ENCODE measurements at places on chromosomes 2 and 18.

DNA sequence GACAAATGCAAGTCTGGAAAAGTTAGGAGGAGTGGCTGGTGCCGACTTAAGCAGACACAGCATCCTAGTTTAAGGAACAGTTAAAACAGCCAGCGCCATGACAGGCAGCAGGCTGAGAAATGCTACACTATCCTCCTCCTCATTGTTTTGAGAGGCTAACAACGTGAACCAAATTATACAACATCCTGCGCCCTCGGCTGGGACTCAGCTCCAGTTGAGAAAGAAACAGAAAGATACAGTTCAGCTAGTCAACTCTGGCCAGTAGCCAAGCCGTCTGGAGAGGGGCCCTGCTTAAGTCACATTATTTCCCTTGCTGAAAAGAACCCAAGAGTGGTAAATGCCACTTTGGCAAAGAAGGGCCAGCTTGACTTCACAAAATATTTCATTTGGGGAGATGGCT lies 90.2 kb downstream of the BCL11A start:
- no peak for DNase-seq

GRCh38 chr18:54296062-54296461 lies 26.7 kb downstream of the POLI start:
- DNase-seq, result no peak

- no peak for DNase-seq
Measured at GRCh38 chr2:10490806-10491291, 42.7 kb upstream of the ODC1 start.

DNA sequence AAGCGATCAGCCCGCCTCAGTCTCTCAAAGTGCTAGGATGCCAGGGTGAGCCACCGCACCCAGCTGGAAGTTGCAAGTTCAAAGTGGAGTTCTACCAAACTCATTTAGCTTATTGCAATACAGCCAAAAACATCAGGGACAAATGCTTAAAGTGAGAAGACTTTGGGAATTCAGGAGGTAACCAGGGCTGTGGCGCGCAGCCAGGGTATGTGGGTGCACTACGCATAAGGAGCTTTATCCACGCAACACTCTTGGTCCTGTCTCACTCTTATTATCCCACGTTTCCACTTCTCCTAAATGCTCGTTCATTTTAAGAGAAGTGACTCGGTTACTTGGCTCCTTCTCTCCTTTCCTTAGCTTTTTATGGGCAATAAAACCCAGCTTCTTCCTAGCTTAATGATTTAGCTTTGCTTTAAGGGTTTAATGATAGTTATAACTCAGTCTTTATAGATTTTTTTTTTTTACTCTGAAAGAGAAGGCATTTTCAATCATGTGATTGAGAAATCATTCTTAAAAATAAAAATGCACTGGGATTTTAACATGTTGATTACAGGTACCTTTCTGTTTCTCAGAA lies 199.8 kb downstream of the KCNE4 start:
- no peak for DNase-seq

GRCh38 chr18:67260841-67261240 lies 255.7 kb downstream of the DSEL start:
- no peak for DNase-seq

GRCh38 chr2:240648155-240648649 lies 22.9 kb downstream of the GPR35 start:
- DNase-seq, result no peak

DNA sequence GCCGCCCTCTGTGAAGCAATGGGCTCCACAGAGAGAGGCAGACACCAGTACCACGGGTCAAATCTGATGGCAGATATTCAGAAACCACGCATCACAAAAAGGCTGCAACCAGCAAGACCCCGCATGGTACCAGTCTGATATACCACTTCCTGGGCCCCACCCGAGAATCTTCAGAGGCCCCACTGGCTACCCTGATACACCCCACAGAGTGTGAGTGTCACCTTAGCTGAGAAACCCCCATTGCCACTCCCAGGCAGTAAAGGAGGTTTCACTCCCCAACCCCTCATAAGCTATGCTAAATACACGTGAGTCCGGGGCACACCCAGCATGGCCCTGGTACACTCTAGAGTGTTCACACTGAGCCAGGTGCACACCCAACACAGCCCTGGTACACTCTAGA lies 160.0 kb downstream of the EIPR1 start:
- DNase-seq, result no peak

DNA sequence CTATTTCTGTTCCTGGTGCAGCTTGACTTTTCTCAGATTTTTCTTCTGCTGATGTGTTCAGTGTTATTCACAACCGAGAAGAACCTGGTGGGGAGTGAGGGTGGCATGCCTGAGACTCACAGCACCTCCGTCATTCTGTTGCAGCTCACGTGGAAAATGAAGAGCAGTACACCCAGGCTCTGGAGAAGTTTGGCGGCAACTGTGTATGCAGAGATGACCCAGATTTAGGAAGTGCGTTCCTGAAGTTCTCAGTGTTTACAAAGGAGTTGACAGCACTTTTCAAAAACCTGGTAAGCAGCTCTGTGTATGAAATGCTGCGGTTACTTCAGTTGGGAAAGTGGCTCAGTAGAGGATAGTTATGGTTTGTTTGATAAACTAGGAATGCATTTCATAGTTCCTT lies 90.5 kb downstream of the ASAP2 start:
- DNase-seq, result no peak

- no peak for DNase-seq
Measured at GRCh38 chr18:58570360-58571064, 58.4 kb downstream of the ALPK2 start.

DNA sequence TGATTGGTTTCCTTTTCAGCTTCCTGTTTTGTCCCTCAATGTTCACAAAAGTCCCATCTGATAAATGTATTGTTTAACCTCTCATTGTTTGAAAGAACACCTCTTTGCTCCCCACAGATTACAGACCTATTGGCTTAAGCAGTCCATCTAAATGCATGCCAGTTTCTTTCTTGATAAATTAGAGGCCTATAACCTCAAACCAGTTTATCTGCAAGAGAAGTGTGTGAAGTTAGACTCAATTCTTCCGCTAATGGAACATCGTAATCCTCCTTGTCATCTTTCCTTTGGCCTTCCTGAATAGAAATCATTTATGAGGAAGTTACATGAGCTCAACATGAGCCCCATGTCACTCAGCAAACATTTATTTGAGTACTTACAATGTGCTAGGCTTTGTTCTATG lies 74.0 kb downstream of the FRZB start:
- no peak for DNase-seq

DNA sequence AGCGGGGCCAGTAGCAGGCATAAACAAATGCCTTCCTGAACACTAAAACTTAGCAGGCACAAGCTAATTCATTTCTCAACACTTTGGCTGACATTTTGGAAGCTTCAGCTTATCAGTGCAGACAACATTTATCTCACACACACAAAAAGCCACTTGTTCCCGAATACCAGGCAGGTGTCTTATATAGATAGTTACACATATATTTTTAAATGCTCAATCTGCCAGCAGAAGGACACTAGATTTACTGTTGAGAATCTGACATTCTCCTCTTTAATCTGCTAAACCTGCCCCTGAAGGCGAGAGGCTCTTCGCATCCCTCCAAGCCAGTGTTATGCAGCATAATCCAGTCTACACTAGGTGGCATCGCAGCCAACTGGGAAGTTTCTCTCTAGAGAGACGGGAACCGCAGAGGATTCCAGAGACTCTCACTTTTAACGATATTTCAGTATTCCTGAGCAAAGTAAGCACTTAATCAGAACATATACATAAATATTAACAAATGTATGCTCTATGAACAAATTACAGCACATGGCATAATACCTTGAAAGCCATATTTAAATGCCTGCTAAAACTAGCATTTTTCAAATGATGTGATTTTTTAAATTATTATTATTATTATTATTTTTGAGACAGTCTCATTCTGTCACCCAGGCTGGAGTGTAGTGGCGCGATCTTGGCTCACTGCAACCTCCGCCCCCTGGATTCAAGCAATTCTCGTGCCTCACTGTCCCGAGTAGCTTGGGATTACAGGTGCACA lies 90.2 kb upstream of the SCG2 start:
- DNase-seq, result no peak

DNA sequence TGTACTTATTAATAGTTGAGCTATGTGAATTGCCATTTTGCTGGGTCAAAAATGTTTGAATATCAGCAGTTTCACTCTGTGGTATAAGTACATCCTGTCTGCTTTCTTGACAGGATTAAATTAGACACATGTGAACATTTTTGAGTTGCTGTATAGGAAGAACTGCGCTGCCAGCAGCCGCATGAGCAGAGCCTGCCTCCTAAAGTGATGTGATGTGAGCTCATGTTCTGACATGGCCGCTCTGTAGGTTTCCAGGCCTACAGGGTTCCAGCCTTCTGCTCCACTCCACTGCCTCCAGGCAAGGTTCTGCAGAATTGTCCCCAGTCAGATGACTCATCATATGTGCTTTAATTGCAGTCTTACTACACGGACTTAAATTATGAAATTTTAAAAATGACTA lies 119.7 kb upstream of the NFATC1 start:
- no peak for DNase-seq

DNA sequence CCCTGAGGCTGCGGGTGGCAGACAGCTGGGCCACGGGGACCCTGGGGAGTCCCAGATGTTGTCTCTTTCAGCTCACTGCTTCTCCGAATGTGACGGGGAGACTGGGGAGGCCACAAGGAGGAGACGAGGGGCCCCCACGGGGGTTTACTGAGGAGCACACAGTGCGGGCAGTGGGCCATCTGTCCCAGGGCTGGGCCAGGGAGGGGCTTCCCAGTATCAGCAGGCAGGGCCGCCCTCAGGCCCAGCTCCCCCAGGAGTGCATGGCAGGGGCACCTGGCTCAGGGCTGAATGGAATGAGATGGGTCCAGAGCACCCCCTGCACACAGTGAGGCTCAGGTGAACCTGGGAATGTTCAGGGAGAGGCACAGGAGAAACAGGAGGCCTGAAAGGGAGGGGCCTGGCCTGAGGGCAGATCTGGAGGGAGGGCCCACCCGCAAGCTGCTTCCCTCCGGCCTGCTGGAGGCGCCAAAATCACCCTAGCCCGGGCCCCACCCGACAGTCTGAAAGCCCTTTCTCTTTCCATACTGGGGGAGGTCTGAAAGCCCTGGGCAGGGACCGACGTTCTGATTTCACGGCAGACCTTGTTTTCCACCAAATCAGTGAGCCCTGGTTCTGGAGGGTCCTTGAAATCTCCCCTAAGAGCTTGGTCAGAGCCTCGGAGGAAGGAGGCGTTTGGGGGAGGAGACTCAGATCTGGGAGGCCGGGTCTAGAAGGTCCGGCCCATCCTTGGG lies 35.5 kb upstream of the PTMA start:
- DNase-seq, result no peak

DNA sequence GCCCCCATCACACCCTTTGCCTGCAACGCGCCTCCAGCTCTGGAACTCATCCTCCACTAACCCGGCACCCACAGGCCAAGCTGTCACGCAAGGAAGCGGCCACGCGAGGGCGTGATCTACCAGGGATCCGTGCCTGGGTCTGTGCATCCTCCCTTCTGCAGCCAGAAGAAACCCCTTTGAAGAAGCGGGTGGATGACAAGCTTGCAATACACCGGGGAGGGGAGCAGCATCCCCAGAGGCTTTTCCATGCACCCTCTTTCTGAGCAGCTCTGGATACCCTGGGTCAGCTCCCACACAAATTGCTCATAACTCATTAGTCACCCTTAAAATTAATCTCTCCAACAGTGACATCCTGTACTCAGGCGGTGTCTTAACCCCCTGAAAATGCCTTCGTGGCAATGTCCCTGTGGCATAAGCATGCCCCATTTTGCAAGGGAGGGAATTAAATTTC lies 47.6 kb downstream of the PDCL3 start:
- peak; percentile 59 for DNase-seq

- DNase-seq, result no peak
Measured at GRCh38 chr18:36298126-36298741, 721 bp downstream of the FHOD3 start.

GRCh38 chr2:46385786-46386577 lies 88.8 kb downstream of the EPAS1 start:
- no peak for DNase-seq

DNA sequence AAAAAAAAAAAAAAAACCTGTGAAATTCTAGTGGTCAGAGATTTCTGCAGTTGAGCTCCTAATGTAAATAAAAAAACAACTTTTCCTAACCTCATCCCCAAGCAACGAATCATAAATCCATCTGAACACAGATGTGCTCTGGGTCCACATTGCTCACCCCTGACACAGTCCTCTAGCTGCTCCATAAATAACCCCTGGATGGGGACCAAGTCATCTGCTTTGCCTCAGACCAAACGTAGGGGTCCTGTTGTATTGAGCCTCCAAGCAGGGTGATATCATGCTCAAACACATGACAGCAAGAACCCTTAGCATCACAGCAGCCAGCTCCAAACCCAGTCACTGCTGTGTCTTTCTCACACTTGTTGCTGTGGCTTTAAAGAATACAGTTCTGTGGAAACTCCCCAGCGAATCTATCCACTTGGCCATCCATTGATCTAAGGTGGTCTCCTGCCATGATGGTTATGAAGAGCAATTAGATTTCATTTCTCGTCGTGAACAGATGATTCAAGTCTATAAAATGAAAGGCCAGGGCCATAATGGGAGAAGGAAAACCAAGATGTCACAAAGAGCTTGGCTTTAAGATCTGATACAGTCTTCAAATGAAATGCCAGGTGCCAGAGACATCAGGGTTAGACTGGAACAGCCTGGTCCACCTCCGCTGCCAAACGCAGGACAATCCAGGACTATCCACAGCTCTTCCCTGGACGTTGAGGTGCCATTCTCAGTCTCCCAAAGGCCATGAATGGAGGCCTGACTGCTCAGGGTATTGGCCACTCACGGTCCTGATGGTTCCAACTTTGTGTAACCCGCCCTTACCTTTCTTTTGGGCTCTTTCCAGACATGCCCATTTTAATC lies 39.0 kb downstream of the TBC1D8 start:
- DNase-seq, result no peak

DNA sequence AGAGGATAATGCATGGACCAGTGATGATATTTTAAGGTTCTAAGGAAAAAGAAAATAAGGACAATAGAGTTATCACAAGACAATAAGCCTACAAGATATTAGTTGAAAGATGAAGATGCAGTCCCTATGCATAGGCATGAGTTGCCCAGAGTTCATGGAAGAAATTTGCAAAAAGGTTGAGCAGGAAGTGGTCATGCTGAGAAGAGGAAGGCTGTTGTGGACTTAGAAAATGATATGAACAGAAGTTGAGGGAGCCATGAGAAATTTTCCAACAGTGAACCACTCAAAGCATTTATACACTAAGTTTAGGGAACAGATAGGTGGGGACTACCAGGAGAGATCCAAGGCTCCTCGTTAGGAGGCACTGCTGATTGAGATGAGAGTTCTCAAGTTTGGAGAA lies 3.5 kb downstream of the OSBPL6 start:
- no peak for DNase-seq

DNA sequence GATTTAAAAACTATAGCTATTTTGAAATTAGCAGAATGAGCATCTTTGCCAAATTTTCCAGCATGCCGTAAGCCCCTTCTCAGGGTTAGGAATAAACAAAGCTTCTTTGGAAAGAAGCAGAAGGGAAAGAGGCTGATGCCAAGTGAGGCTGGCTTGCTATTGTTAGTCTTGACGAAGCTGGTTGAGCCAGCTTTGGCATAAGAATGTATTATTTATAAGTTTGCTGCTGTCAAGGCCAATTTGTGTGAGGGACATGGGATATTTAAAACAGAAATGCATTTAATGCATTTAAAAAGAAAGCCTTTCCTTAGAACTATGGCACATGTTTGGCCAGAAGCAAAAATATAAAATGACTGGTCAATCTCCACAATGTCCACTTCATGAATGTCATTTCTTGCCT lies 52.5 kb upstream of the TTN start:
- DNase-seq, result no peak

Measured in T-helper 2 cell (primary cell).